ENCODE measurements at places on chromosomes 5 and 9.

DNA sequence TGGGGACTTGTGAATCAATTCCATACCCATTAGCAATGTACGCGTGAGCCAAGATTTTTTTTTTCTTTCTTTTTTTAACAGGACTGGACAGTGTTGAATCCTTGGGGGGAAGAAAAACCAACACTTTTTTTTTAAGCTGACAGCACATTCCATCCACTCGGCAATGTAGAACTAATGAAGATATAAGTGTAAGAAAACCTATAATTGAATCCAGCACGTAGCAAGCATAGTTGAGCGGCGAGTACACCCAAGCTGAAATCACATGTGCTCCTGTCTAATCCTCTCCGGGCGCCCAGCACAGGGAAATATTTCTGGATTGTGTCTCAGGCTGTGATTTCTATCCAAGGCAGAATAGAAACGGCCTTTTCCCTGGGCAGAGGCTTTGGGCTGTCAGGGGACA, 118.2 kb downstream of the BOD1 start:
- no peak for DNase-seq

DNA sequence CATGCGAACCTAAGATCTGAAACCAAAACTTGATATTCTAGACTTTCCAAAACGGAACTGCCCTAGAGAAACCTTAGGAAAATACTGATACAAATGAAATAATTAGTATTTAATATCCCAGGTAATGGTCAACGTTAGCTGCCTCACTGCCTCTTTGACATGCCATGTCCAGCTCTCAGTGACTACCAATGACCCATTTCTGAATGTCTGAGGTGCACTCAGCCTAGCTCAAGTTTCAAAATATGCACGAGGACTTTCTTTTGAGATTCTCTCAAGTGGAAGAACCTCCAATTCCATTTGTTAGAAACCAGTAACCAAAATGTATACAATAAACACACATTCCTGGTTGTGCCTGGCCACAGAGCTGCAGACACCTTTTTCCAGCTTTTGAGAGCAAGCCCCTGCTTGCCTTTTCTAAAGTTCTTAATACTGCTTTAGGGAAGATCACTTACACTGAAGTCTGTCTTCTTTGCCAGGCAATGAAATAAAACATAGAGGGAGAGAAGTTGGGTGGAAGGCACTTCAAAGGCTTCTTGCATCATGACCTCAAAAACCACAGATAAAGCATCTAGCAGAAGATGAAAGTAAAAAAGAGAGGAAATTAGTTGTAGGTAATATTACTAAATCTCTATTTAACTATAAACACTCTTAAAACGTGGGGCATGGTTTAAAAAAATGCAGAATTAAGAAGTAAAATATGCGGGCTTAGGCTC, 87.9 kb downstream of the MRPS27 start:
- DNase-seq: no peak

DNA sequence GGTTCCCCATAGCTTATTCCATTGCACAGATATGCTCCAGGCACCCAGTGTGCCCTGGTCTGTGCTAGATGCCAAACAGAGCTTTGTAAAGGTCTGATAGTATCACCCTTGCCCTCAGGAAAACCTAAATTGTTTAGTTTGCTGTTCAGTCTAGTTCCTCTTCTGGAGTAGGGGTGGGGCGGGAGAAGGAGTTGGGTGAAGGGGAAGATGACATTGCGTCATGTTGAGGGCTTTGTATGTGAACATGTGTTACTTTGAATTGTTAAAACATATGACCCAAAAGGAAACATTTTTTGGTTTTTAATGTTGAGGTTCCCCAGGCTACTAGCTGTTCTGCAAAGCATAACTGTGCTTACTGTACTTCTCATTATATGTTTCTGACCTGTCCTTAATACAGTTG, 40.6 kb downstream of the HACD4 start:
- no peak for DNase-seq

DNA sequence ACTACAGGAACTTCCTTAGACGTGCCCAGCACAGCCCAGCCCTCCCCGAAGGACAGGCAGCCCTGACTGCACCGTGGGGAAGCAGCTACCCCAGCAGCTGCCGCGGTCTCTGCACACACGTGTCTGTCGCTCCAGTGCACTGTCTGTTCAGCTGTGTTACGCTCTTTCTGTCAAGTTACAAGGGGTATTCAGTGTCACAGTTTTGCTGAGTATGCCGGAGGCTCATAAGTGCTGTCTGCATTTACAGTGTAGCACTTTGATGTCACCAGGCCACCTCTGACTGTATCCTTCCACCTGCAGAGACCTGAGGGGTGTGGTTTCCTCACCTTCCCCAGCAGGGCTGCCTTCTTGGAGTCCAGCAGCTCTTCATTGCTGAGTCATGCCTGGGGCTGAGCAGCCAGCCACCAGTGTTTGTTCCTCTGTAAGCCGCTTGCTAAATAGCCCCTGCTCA, 126.8 kb downstream of the EHMT1 start:
- no peak for DNase-seq

- no peak for DNase-seq
These were observed 1130.4 kb upstream of the ACO1 start for GRCh38 chr9:31253800-31254762.

DNA sequence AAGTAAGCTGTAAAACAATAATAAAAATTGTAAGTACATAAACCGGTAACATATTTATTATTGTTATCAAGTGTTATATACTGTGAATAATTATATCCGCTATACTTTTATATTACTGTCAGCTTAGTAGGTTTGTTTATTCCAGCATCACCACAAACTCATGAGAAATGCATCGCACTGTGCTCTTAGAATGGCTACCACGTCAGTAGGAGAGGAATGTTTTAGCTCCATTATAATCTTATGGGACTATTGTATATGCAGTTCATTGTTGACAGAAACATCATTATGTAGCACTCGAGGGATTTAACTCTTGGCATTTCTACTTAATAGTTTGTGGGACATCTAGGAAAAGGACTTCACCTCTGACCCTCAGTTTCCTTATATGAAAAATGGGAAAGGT, 16.4 kb downstream of the SLC12A2 start:
- DNase-seq: no peak

- no peak for DNase-seq
These were observed 53.8 kb upstream of the EDIL3 start for GRCh38 chr5:84438456-84438855.

DNA sequence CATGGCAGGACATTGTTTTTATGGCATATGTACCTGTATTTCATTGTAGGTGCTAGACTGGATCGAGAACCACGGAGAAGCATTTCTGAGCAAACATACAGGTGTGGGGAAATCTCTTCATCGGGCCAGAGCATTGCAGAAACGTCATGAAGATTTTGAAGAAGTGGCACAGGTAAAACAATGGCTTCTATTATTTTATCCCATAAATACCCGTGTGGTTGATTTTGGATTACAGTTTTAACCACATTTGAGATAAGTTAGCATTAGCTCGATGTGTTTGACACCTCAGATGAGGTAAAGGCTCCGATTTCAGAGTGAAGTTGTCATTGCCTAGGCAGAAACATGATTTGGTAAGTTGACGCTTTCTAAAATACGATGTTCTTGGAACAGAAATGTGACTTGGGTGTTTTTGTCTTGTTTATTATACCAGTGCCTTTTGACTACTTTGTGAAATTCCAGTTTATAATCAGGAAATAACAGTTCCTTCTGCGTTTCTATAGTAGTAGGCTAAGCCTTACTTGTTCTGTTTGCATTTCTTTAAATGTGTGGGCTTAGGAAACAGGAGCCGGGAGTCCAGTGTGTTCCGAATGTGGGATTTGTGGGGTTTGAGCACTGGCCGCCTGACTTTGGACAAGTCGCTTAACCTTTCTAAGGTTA, 187.7 kb downstream of the TRIO start:
- no peak for DNase-seq

GRCh38 chr9:130824643-130825350, 10.3 kb upstream of the ABL1 start:
- no peak for DNase-seq

GRCh38 chr9:132663851-132664250, 5.9 kb downstream of the DDX31 start:
- no peak for DNase-seq

- no peak for DNase-seq
These were observed 8.7 kb downstream of the FGF1 start for GRCh38 chr5:142677198-142677597.

GRCh38 chr9:70403618-70404025, 10.8 kb downstream of the KLF9 start:
- no peak for DNase-seq

DNA sequence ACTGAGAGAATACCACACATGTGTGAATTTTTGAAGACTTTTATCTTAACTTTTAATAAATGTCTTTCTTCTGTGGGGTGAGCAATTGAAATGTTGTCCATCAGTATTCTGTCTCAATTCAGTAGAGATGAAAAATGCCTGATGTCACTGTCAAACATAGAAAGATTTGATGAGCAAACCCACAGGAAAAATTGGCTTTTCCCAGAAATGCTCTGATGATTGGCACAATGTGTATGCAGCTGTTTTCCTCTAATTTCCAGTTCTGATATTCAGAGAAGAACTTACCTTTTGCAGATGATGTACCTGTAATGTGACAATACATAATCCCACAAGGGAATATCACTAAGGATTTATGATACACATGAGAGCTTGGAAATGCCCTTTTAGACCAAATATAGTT, 340.0 kb downstream of the PTPRD start:
- no peak for DNase-seq

GRCh38 chr5:173746047-173746646, 129.7 kb upstream of the BOD1 start:
- no peak for DNase-seq

GRCh38 chr5:54387659-54388232, 67.8 kb upstream of the HSPB3 start:
- DNase-seq: no peak

DNA sequence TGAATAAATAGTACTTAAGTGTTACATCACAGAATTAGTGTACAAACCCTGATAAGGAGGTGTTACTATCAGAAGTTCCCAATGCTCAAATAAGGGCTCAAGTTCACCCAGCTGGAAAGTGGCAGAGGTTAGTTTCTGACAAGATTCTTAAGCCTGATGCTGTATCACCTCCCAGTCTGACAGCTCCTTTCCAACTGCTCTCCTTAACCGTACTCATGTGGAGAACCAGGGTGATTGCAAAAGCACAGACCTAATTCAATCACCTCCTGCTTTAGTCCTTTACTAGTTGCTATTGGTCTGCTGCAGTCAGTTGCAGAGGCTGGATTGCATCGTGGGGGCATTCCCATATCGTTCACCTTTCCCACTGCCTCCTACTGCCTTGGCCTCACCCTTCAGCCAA, 100.4 kb upstream of the ZNF618 start:
- no peak for DNase-seq

- no peak for DNase-seq
These were observed 143.2 kb upstream of the ANKH start for GRCh38 chr5:15014809-15015208.

- DNase-seq: no peak
These were observed 26.6 kb downstream of the FAM163B start for GRCh38 chr9:133582501-133583045.

DNA sequence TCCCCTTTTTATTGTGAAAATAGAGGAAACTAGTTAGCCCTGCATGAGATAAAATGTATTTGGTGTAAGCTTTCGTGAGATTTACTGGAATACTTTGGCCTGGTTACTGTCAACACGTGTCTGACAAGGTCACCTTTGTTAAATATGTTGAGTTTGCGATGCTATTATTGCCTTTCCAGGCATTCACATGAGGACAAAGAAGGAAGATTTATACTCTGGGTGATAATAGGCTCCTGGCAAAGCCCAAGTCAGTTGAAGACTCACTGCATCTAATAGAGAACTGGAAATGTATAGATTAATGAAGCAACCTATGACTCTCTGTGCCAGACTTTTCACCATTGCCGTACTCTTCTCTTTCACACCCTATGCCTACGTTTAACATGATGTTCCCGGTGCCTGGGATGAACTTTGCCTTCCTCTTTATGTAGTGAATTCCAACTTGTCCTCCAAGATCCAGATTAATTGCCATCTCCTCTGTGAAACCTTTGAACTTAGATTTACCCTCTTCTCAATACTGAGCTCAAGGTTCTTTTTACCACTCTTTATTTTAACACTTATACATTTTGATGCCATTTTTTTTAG, 33.9 kb downstream of the ITGA2 start:
- DNase-seq: no peak

- DNase-seq: no peak
These were observed 45.4 kb upstream of the EDIL3 start for GRCh38 chr5:84430079-84430478.

- no peak for DNase-seq
These were observed 33.9 kb upstream of the OTULINL start for GRCh38 chr5:14547666-14548065.

- no peak for DNase-seq
These were observed 13.1 kb downstream of the ROPN1L start for GRCh38 chr5:10454591-10455276.

GRCh38 chr5:173716058-173716682, 99.7 kb upstream of the BOD1 start:
- no peak for DNase-seq

- no peak for DNase-seq
These were observed 20.9 kb upstream of the RFK start for GRCh38 chr9:76415154-76415553.

DNA sequence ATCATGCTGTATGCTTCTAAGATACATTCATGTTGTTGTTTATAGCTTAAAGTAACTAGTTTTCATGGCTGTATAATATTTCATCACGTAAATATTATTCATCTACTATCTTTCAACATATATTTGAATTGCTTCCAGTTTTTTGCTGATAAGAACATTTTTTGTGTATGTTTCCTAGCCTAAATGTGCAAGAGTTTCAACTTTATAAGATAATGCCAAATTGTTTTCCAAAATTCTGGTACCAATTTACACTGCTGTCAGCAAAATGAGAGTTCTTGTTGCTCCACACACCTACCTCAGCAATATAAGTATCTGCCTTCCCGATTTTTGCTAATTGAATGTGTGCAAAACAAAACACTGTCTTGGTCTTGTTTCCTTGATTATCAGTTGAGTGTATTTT, 178.3 kb downstream of the CRB2 start:
- DNase-seq: no peak

DNA sequence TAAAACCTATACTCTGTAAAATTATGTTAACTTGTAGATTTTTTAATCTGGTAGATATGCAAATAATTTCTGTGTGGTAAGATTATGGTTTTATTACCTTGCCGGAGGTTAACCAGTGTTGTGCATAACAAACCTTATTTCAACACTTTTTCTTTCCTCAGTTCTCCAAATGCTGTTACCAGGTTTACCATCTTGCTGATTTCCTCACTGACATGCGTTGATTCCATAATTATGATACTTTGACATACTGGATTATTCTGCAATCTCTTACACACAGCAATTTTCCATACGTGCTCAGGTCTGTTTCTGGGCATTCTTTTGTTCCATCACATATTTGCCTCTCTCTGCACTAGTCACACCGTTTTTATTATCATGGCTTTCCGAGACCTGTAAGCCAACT, 77.6 kb downstream of the TTC39B start:
- DNase-seq: no peak

- no peak for DNase-seq
These were observed 1.1 kb upstream of the GAPVD1 start for GRCh38 chr9:125260561-125260960.

GRCh38 chr5:145585443-145586148, 249.5 kb downstream of the PRELID2 start:
- no peak for DNase-seq

All from stimulated activated naive CD4-positive, alpha-beta T cell treated with Interleukin-2 at 50 U/mL for 16 hours (primary cell).